Stomach (tissue), 19 donors: ENCODE measurements at places on chromosomes 13 and 19.

GRCh38 chr13:93862259-93862658 lies 617.2 kb downstream of the DCT start:
- DNase-seq = no peak

DNA sequence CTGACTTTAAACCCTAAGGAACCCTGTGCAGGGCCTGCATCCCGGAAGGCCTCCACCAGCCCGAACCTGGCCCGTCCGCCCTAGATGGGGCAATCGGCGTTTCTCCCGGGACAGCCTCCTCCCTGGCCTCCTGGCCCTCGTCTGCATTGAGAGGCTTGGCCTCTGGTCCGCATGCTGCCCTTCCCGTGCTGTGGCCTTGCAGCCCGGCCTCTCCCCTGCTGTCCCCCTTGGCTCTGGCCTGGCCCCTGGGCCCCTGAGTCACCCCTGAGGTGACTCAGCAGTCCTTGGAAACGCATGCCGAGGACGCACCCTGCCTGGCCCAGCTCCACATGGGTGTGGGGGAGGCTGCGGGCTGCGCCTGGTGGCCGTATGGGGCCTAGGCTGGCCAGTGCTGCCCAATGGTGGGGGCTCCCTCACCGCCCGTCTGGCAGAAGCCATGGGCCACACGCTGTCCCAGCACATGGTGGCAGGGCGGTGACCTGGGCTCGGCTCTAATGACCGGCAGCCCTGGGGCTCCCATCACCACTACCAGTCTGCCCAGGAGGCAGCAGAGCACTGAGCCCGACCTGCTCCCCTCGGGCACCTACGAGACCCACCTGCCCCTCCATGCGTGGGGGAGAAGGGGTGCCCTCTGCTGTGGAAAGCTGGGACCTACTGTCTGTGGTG lies 25.7 kb downstream of the SH3GL1 start:
- DNase-seq = peak; percentile 73

DNA sequence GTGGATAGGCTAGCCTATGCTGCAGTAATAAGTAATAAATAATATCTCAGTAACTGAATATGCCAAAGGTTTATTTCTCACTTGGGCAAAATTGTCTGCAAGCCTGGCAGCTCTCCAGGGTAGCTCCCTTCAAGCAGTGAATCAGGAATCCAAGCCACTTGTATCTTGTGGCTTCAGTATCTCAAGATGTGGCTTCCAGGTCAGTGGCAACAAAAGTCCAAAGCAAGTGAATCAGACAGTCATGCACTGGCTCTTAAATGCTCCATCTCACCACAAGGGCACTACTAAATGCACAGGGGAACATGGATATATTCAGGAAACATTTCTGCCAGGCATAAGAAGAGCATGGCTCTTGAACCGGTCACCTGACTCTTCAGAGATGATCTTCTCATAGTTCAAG lies 126.3 kb downstream of the KCTD12 start:
- DNase-seq = no peak

DNA sequence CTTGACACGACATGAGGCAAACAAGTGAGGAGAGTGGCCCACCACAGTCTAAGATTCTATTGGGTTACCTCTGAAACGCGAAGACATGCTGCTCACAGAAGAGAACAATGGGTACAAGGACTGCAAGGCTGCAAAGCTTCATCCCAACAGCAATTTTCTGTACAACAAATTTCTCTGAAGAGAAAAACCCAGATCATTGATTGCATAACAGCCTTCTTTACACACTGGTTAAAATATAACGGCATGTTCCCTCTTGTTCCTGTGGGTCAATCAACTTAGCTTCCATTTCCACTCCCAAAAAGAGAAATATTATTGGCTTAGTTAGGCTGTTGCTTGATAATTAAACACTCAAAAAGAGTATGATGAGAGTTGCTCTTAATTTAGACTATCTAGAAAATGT lies at the start of gene CPB2:
TSS of gene CPB2 (minus strand) at position 166 of the 400 bp plus-strand sequence. CDS start at position 142, 24 bp downstream.
- DNase-seq = no peak

- DNase-seq = no peak
Observed at GRCh38 chr13:40572961-40573360, 93.5 kb downstream of the FOXO1 start.

DNA sequence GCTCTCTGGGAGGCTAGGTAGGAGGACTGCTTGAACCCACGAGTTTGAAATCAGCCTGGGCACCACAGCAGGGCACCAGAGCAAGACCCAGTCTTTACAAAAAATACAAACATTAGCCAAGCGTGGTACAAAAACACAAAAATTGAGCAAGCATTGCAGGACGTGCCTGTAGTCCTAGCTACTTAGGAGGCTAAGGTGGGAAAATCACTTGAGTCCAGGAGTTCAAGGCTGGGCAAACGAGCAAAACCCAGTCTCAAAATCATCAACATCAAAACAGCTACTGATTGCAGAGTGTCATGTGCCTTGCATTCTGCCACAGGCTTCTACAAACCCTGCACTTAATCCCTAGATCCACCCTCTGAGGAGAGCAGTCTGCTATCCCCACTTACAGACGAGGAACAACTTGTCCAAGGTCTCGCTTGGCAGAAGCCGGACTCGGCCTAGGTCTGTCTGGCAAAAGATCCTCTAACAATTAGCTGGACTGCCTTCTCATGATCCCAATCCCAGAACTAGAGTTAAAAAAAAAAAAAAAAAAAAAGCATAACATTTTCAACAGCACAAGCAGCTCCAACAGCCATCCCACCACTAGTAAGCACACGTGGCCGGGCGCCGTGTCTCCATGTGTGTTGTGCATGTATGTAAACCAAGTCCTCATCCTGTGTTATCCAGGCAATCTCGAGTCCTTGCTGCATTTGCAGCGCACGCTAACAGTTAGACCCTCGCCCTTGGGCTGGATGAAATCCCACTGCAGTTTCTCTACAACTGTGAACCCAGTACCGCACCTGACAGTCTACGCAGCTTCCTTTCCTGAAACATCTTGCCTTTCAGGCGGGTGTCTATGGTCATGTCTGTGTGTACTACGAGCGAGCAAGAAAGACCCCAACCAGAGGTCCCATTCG lies 2.0 kb downstream of the PPP6R1 start:
- no peak for DNase-seq

DNA sequence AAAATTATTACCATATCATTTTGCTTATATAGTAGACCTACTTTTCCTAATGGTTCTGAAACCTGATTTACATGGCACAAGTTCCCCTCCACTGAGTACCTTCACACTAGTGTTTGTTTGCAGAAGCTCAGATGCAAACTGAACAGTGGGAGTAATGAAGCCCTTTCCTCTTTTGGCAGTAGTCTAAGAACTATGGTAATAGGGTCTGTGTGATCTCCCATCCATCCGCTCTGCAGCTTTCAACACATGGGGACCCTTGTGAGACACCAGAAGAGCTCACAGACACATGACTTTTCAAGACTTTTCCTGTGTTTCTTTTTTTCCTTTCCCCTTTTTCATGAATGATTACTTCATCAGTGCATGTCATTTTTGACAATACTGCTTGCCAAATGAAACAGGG lies 336.0 kb downstream of the ATP8A2 start:
- no peak for DNase-seq

GRCh38 chr13:114140131-114140905 lies 7.9 kb upstream of the RASA3 start:
- DNase-seq = no peak

DNA sequence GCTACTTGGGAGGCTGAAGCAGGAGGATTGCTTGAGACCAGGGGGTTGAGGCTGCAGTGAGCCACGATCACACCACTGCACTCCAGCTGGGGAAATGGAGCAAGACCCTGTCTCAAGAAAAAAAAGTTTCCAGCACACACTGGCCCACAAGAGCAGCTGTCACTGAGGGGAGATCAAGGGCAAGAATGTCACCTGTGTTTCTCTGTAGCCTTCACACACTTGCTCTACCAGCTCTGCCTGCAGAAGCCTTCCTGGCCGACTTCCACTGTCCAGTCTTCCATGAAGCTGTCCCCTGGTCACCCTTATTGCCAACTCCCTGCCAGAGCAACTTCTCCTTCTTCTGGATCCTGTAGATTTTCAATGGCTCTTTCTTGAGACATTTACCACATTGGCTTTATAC lies 158.0 kb downstream of the KCTD15 start:
- no peak for DNase-seq

DNA sequence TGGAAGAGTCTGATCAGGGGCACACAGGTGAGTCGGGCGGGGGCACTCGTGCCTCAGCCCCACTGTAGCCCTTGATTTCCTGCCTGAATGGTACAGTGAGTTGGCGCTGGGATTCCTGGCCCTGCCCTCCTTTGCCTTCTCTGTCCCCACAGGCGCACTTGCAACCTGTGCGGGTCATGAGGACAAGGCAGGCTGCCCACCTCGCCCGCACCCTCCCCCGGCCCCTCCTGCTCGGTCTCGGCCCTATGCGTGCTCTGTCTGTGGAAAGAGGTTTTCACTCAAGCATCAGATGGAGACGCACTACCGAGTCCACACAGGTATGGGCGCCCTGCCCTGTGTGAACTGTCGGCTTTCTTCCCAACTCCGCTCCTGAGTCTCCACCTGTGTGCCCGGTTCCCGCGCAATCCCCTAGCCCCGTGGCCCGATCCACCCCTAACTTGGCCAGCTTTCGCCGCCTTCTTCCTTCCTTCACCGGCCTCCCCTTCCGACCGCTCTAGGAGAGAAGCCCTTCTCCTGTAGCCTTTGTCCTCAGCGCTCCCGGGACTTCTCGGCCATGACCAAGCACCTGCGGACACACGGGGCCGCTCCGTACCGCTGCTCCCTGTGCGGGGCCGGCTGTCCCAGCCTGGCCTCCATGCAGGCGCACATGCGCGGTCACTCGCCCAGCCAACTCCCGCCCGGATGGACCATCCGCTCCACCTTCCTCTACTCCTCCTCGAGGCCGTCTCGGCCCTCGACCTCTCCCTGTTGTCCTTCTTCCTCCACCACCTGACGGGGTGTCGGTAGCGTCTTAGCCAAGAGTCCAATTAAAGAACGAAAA lies 1.6 kb upstream of the KMT2B start:
- peak; percentile 66 for DNase-seq

DNA sequence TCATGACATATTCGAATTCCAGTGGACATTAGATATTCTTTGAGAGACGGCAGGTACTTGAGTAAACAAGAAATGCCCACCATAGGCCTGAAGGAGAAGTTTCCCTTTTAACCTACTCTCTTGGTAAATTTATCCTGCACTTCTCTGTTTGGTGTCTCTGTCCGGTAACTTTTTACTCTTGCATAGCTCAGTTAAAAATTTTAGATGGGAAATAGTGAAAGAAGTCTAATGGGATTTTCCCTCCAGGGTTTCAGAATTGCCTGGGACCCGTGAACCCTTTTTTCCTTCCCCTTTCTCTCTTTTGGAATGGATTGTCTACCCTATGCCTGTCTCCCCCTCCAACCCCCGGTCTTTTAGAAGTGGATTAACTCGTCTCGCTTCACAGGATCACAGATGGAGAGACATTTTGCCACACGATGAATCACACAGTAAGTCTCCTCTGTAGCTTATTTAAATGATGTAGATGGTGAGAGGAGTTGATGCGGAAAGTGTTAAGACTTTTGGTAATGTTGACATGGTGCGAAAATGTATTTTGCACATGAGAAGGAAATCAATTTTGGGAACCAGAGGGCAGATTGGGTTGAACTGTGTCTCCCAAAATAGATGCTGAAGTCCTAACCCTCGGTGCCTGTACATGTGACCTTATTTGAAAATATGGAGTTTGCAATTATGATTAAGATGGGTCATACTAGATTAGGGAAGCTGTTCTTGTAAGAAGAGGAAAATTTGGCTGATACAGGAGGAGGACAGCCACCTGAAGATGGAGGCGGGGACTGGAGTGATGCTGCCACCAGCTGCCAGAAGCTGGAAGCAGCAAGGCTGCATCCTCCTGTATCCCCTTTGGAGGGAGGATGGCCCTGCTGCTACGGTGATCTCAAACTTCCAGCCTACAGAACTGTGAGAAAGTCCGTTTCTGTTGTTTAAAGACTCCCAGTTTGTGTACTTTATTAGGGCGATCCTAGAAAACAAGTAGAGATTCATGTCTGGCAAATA lies 711 bp upstream of the MIPEP start:
- DNase-seq = no peak

DNA sequence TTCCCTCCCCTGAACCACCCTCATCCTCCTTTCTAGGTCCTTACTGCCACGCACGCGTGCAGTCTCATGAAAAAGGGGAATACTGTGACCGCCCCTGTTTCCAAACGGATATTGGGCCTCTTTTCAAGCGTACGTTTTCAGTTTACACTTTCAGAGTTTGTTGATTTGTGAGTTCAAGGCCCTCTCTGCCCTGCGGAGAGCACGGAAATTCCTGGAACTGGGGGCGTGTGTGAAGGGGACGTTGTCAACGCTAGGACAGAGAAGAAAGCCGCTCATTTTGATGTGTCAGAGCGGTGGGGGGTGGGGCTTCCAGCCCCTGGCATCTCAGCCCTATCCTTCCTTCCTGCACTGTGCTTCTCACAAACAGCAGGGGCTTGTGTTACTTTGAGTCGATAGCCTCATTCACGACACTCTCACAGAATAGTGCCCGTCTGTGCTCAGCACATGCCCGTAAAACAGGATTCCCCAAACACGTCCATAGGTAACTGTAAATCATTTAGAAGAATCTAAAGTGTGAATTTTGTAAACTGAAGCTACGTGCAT lies 137.6 kb upstream of the PEG3 start:
- no peak for DNase-seq

- DNase-seq = peak; percentile 56
Observed at GRCh38 chr19:4278419-4279266, at the start of gene SHD. Gene SHD (plus strand): TSS chr19:4279266. CDS start chr19:4280064, 798 bp downstream.

DNA sequence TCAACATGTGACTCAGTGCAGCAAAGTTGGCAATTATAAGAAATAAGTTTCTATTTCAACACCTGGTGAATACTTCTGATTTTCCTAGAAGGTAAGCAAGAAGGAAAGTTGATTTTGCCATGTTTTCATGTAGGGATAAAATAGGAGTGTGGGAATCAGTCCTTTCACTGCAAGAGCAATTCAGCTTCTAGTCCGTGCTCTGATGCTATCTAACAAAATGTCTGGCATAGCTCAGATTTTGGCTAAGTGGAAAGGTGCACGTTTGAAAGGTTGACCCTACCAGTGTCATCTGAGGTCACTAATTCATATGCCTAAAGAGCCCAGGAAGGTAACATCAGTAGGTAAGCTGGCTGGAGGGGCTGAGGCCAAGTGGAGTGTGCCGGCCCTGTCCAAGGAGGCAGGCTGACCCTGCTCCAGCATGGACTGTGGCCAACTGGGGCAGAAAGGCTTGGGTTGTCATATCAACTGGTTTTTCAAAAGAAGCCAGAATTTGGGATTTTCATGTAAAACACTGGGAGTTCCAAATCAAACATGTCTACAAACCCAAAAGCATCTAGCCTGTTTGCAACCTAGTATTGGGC lies 38.9 kb upstream of the MEDAG start:
- DNase-seq = no peak

DNA sequence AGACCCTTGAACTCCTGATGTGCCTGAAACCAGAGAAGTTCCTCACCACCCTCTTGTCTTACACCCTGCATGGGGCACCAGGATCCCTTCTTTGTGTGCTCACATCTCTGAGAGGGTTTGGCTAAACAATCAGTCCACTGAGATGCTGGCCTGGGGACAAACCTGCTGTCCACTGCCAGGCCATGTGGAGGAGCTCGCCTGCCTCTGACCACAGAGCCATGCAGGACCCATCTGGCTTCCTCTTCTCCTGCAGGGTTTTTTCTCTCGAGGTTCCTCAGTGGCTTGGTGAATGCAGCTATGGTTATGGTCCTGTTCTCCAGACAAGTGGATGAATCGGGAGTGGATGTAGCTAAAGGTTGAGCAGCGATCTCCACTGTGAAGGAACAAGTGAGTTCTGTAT lies 49.1 kb upstream of the MEDAG start:
- DNase-seq = no peak

- no peak for DNase-seq
Observed at GRCh38 chr13:36413161-36413560, 19.1 kb upstream of the CCNA1 start.

GRCh38 chr13:25330541-25330940 lies 29.1 kb downstream of the NUP58 start:
- DNase-seq = no peak
